HAP-1 (cell line): ENCODE measurements at places on chromosomes 16 and 17.

DNA sequence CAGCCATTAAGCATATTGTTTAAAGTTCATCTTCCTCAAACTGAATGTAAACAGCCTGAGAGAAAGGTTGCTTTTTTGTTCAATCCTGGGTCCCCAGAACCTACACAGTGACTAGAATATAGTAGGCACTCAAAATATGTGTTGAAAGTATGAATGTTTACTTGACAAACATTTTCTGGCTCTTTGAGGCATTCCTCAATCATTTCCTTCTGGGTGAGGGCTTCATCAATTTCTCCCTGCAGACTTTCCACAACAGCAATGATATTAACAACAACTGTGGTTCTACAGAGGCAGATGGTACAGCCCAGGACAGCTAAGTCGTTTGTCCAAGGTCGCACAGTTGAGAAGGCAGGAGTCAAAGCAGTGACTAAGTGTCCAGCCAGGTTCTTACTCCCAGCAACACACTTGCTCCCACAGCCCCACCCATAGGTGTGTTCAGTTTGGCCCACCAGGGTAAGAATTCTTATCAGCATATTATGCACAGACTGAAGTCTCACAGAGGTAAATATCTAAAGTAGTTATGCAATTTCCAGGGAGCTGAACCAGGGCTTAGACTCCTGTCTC lies 61.1 kb downstream of the HS3ST3B1 start:
- DNase-seq: no peak

- DNase-seq: no peak
Measured at GRCh38 chr17:75820094-75821080, 23.8 kb downstream of the UNC13D start.

GRCh38 chr16:63745456-63745855 lies 1376.4 kb downstream of the CDH11 start:
- DNase-seq: no peak

DNA sequence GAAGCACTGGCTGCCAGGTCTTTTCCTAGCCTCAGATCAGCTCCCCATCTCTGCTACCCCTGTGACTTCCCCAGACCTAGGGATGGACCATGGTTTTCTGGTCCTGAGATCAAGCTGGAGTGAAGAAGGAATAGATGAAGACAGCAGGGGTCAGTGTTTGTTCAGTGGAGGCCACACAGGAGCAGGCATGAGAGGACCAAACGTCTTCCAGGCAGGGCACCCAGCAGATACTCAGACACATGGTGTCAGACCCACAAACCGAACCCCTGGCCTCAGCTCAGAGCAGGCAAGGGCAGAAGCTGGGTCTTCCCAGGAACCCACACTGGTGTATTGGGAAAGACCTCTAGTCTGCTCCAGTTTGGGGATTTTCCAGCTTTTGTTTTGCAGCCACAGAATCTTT lies 189.7 kb downstream of the IRX5 start:
- no peak for DNase-seq

GRCh38 chr17:12815642-12816141 lies 26.4 kb downstream of the ARHGAP44 start:
- DNase-seq: no peak

DNA sequence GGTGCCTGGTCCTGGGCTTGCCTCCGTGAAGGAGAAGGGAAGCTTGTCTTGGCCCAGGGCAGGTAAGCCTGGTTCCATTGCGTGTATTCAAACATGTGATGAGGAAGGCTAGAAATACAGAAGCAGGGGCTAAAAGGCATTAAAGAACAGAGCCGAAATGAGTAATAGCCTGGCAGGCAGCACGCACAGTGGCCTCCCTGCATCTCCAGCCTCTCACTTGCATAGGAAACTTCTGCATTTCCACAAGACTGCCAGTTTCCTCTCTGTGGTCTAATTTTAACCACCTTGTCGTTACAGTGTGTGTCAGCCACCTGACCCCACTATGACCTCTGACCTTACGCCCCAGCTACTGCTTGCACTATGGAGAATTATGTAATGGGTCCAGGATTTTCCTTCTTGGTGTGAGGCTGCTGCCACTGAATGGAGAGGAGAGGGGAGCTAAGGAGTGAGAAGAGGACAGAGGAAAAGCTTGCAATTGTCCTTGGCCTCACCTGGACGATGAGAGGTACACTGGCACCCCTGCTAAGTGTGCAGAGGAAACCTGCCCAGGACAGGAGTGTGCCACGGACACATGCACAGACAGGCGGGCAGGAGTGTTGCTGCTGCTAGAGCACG lies 32.8 kb downstream of the HIC1 start:
- DNase-seq: no peak

DNA sequence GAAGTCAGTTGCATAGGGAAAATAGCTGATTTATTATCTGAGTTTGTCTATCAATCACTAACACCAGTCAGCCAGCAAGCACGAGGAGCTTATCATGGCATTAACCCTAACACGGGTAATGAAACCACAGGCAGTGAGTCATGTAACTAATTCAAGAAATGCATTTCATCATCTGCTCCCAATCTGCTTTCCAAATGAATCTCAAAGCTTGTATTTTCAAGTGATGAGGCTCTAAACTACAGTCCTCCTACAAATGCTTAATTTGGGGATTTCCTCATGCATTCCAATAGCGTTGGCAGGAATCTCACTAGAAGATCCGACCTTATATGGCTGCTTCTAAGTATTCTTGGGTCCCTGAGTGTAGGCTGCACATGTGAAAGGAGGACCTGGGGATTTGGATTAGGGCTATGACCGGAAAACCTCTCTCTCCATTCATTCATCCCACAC lies 118.4 kb upstream of the HSBP1 start:
- no peak for DNase-seq

GRCh38 chr17:71846561-71847110 lies 274.2 kb upstream of the SOX9 start:
- no peak for DNase-seq

- DNase-seq: no peak
Measured at GRCh38 chr17:31593806-31594205, 202.3 kb downstream of the RAB11FIP4 start.

DNA sequence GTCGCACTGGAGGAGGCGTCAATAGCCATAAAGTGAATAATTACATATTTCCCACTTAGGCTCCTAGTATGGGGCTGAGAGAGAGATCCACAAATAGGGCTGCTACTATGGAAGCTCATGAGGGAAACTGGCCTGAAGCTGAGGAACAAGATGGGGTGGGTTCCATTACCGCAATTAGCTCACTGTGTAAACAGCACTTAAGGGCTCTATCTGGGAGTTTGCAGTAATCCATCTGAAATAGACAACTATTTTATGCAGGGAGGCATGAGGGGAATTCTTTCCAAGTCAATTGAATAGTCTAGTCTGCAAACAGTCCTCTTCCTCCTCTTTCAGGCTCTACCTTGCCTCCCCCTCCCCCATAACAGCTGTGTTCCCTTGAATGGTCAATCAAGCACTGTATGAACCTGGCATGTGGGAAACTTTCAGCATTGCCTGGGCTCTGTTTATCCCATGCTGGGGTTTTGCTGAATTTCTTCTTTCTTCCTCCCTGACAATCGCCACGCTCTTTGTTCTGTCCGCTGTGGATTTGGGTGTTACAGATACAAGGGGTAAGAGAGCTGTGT lies 56.1 kb upstream of the MAF start:
- DNase-seq: no peak

GRCh38 chr17:78132084-78132676 lies 1.6 kb downstream of the TMC8 start:
- peak; percentile 37 for DNase-seq

- DNase-seq: no peak
Measured at GRCh38 chr17:81193470-81194224, 27.6 kb upstream of the AATK start.

DNA sequence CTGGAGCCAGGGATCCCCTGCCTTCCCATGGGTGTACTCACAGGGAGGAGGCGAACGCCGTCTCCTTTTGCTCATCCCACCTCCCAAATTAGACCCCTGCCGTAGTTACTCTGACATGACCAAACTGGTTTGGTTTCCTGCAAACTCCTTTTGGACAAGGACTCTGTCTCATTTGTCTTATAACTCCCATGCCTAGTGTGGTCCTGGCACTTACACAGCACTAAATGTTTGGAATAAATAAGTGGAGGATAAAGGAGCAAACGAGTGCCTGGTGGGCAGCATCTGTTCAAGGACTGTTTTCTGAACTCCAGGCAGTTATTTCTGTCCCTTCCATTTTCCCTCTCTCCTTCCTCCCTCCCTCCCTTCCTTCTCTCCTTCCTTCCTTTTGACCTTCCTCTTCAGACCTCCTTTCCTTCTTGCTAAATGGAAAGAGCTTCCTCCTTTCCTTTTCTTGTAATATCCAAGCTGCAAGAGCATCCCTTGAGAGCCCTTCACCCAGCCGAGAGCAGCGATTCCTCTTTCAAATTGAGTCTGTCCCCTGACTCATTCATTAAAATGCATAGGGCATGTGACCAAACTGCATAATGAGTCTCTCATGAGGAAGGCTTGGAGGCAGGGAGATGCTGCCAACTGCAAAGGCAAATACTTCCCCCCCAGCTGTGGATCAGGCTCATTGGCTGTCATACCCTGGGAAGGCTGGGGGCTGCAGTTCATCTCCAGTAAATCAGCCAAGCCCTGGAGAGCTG lies 36.8 kb downstream of the CHD9 start:
- no peak for DNase-seq

- DNase-seq: no peak
Measured at GRCh38 chr17:78997881-78998280, 11.7 kb downstream of the CANT1 start.

GRCh38 chr17:17191346-17191792 lies 14.8 kb downstream of the PLD6 start:
- peak; percentile 57 for DNase-seq

- DNase-seq: no peak
Measured at GRCh38 chr16:14148569-14148968, 77.5 kb downstream of the MRTFB start.

GRCh38 chr16:67104061-67104460 lies 5.7 kb upstream of the PHAF1 start:
- peak; percentile 16 for DNase-seq

GRCh38 chr17:78186692-78187595 lies at the start of the genes AFMID and TK1:
Gene AFMID, plus strand, starts transcription at chr17:78187362. Its CDS starts 9 bp downstream, at chr17:78187371.
Gene TK1, minus strand, starts transcription at chr17:78187052. Its CDS starts 58 bp downstream, at chr17:78186994.
- DNase-seq: peak; percentile 99

GRCh38 chr16:3497771-3498170 lies 2.5 kb upstream of the C16orf90 start:
- DNase-seq: no peak

GRCh38 chr17:78736526-78737079 lies 45.5 kb downstream of the CYTH1 start:
- no peak for DNase-seq

GRCh38 chr16:12089492-12090150 lies 113.1 kb downstream of the SNX29 start:
- DNase-seq: no peak

DNA sequence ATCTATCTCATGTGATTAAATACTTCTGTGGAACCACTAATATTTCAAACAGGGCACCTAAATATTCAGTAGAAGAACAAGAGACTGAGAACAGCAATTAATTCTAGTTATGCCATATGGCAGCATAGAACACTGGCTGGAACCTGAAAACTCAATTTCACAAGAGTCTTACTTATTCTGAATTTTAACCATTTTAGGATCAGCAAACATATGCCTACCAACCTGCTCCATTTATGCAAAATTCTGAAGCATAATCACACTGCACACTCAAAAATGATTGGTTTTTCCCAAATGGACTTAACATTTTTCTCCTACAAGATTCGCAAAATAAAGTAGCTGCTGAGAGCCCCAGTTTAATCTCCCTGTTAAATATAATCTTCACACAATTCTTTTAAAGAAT lies 43.2 kb downstream of the SKAP1 start:
- DNase-seq: no peak

GRCh38 chr17:39393736-39394135 lies 7.7 kb downstream of the FBXL20 start:
- no peak for DNase-seq

DNA sequence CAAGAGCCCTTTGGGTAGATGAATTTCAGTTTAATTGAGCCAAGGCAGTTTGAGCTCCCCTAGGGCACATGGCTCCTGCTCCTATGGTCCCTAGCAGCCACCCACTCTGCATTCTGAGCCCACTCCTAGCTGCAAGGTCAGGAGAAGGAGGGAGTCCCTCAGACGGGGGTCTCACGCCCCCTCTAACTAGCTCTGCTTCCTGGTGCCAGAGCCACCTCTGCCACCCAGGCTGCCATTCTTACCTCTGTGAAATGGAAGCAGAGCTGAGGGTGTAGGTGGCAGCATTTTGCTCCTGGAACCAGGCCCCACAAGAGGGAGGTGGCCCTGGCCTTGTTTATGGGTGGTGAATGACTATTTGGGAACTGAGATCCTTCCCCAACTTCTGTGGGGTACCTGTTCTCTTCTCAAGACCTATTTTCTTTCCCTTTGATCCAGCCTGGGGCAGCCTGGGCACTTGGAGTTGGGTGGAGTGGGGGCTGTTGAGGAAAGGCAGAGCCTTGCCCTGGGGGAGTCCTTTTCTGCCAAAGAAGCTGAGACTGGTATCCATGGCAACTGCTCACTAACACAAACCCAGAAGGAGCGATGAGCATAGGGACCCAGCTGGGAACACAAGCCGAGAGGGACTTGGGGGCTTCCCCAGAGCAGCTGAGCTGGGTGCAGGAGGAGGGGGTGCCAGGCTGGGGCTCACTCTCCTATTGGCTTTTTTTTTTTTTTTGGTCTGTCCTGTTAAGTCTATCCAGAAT lies 4.8 kb downstream of the SPNS2 start:
- DNase-seq: no peak

DNA sequence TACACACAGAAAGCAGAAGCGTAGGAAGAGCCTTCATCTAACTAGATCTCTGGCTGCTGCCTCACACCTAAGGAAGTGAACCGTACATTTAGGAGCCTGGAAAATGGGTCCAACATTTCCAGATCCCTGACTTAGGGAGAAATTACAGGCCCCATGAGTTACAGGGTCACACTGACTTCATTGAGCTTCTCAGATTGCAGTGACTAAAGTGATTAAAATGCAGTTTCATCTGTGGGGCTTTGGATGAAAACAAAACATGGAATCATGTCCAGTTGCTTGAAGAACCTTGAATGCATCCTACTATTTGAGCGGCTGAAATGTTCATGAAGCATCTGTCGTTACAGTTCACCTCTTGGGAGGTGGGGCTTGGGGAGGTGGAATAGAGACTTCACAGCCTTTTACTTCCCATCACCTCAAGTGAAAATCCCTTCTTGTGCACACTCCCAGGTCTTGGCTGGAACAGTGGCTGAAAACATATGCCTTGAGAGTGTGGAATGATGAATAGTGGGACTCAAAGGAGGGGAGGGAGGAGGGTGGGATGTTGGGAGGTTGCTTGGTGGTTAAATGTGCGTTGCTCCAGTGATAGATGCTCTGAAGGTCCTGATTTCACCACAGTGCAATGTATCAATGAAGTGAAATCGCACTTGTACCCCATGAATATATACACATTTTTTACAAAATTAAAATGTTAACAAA lies 19.7 kb downstream of the TEKT3 start:
- no peak for DNase-seq

- no peak for DNase-seq
Measured at GRCh38 chr17:3766779-3767178, 34.2 kb downstream of the ITGAE start.
